Left lung (tissue), 14 donors: ENCODE measurements at places on chromosomes 4 and X.

DNA sequence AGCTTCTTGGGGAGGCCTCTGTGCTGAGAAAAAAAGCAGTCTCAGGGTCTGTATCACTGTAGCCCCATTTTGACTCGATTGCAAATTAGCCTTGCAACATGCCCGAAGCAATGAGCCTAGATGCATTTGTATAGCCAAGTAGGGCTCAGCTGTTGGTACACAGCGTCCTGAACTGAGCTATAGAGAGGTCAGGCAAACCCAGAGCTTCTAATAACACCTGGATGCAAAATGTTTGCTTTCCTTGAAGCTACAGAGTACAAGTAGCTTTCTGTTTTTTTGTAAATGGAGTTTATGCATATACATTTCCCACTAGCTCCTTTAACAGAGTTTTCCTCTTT, 87.8 kb downstream of the PLAC1 start:
- DNase-seq: no peak

GRCh38 chr4:184064877-184065276, 152.8 kb downstream of the ENPP6 start:
- no peak for DNase-seq

DNA sequence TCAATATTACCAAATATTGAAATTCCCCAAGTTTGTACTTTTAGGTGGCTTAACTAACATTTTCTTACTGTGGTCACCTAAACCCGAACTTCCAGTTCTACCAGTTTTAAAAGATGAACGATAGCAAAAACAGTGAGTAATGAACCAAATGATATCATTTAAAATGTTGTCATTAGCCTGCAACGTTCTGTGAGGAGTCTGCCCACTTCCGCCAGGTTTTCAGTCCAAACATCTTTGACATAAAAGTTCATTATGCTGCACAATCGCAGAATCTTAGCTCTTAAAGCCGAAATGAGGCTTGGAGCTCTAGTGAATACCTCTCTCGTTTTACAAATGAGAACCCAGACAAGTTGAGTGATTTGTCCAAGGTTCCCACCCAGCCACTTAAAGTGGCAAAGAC, 762 bp downstream of the PIGA start:
- no peak for DNase-seq

DNA sequence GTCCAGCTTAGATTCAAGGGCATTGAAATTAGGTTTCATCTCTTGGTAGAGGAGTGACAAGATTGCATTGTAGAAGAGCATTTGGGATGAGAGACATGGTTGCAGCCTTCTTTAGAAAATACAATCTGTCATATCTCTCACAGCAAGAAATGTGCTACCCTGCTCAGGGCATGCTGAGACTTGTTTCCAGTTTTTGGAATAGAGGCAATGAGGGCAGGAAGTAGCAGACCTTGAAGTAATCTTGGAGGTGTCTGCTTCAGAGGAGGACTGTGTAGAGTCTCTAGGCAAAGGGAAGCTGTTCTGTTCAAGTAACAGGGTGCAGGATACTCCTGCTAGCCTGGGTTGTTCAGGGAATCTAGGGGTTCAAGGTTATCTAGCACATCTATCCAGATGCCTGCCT, 116.1 kb upstream of the ZNF827 start:
- no peak for DNase-seq

- no peak for DNase-seq
Observed at GRCh38 chrX:41386222-41386990, 52.4 kb downstream of the DDX3X start.
